ENCODE measurements at places on chromosomes 2 and 18. TPM values are rescaled to one million over a fixed set of nuclear protein-coding genes. Genes with fewer than 3 reads are reported as not detected.

- no peaks in the 10 kb centered on the region for H3K36me3 ChIP-seq
- peak overlapping the region; percentile 54 for H3K27ac ChIP-seq
- H3K4me1 ChIP-seq, result no peaks in the 10 kb centered on the region
- DNase-seq, result no peak
Observed at GRCh38 chr2:19362094-19362754, 3.8 kb upstream of the OSR1 start.

DNA sequence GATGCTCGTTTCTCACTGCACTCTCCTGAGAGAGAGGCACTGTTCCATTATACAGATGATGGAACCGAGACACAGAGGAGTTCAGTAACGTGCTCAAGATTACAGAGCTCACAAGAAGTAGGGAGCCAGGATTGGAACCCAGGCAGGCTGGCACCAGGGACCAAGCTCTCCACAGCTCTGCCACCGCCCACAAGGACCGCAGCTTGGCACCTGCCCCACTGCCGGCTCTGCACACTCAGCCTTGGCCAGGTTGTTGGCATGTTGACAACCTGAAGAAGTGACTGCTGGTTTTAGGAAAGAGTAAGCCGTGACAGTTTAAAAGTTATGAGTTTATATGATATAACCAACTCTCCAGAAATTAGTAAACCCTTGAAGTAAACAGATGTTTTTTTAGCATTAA is 48.0 kb upstream of the ITM2C start:
- no peaks in the 10 kb centered on the region for H3K27me3 ChIP-seq
- no peaks in the 10 kb centered on the region for H3K4me1 ChIP-seq
- no peaks in the 10 kb centered on the region for H3K36me3 ChIP-seq
- no peak overlapping the region for H3K4me3 ChIP-seq
- no peak overlapping the region for H3K27ac ChIP-seq
- no peak for DNase-seq

- no peak for DNase-seq
- H3K36me3 ChIP-seq, result no peaks in the 10 kb centered on the region
- no peaks in the 10 kb centered on the region for H3K27me3 ChIP-seq
- peaks cover 3% of the 10 kb centered on the region for H3K4me1 ChIP-seq
- H3K4me3 ChIP-seq, result no peak overlapping the region
- H3K27ac ChIP-seq, result no peak overlapping the region
Observed at GRCh38 chr2:98759827-98760625, 29.1 kb upstream of the MGAT4A start.

DNA sequence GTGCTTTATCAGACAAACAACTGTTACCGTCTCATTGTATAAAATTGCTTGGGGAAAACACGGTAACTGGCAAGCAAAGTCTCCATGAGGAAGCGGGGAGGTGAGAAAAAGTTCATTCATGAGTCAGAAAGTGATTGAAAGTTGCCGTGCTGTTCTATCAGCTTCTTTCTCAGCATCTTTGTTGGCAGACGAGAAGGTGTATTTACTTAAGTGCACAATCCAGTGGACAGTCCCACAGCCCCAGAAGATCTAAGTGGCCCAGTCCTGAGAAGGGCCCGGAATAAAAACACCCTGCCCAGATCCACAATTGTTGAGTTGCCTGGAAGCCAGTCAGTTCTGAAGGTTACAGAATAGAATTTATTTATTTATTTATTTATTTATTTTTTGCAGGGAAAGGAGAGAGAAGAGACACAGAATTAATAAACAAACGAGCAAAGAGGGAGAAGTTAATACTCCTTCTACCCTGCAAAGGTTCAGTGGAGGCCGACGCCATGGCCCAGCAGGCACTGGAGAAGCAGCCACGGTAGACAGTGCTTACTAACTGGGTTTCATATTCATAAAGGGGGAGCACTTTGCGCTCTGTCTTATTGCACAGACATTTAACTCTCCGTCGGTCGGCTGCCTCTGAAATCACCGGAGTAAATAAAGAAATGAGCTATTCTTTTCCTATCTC is 676.0 kb upstream of the SALL3 start:
- H3K4me3 ChIP-seq, result no peak overlapping the region
- no peaks in the 10 kb centered on the region for H3K27me3 ChIP-seq
- H3K4me1 ChIP-seq, result no peaks in the 10 kb centered on the region
- no peak overlapping the region for H3K27ac ChIP-seq

GRCh38 chr2:226554701-226555100 is 244.9 kb downstream of the IRS1 start:
- H3K4me3 ChIP-seq, result no peak overlapping the region
- no peaks in the 10 kb centered on the region for H3K27me3 ChIP-seq

- no peak for DNase-seq
- no peaks in the 10 kb centered on the region for H3K36me3 ChIP-seq
- H3K27me3 ChIP-seq, result no peaks in the 10 kb centered on the region
- no peak overlapping the region for H3K27ac ChIP-seq
- H3K4me1 ChIP-seq, result peaks cover 14% of the 10 kb centered on the region
Observed at GRCh38 chr2:232310696-232311095, 67.9 kb upstream of the ALPP start.

DNA sequence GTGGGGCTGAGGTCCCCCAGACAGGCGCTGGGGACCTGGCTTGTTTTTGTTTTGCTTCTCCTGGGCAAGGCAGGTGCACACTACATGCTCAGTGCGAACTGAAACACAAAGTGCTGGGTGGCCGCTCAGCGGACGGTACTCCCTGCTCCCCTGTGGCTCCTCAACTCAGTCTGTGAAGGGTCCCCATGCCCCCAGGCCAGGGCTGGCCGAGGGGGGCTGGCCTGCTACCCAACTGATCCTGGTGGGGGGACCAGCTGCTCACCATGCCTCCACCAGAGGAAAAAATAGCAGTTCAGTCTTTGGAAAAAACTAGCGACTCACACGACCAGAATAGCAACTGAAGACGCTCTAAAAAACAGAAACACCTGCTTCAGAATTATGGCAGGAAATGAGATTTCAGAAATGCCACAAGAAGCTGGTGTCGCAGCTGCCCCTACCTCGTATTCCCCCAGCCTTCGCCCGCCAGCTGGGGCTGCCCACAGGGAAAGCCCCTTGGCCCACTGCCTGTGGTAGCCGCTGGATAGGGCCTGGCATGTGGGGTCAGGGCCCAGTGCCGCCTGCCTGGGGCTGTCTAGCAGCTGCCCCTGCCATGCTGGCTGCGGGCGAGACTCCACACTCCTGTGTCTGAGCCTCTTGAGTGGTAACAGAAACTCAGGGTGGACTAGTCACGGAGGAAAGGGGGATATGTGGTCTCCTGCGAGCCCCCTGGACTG is 43.7 kb downstream of the MEX3C start:
- DNase-seq, result no peak
- no peak overlapping the region for H3K4me3 ChIP-seq
- H3K4me1 ChIP-seq, result no peaks in the 10 kb centered on the region
- no peaks in the 10 kb centered on the region for H3K27me3 ChIP-seq

DNA sequence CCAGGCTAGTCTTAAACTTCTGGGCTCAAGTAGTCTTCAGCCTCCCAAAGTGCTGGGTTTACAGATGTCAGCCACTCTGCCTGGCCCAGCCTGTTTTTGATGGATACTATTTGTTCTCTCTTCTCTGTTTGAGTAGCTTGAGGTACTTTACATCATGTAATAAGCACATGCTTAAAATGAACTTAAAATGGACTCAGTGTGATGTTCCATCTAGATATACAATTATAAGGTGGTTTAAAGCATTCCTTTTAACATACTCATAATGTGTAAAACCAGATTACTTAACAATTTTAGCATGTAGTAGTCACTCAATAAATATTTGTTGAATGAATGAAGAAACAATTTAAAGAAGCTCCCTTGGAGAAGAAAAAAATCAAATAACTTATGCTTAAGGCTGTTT is 9.6 kb downstream of the PTPRM start:
- no peaks in the 10 kb centered on the region for H3K4me1 ChIP-seq
- H3K4me3 ChIP-seq, result no peak overlapping the region
- H3K27ac ChIP-seq, result no peak overlapping the region
- no peaks in the 10 kb centered on the region for H3K27me3 ChIP-seq
- DNase-seq, result no peak

DNA sequence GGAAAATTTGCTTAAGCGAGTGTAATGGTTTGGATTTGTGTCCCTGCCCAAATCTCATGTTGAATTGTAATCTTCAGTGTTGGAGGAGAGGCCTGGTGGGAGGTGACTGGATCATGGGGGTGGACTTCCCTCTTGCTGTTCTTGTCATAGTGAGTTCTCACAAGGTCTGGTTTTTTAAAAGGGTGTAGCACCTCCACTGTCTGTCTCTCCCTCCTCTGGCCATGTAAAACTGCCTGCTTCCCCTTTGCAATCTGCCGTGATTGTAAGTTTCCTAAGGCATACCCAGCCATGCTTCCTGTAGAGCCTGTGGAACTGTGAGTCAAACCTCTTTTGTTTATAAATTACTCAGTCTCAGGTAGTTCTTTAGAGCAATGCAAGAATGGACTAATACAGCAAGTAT is 6.6 kb downstream of the YIPF4 start:
- H3K27me3 ChIP-seq, result no peaks in the 10 kb centered on the region
- DNase-seq, result no peak
- no peaks in the 10 kb centered on the region for H3K36me3 ChIP-seq
- H3K4me1 ChIP-seq, result no peaks in the 10 kb centered on the region

Gene ABCA12
- total RNA-seq, result not detected

Gene POTEJ
- not detected for total RNA-seq

GRCh38 chr2:23124214-23124750 is 260.7 kb upstream of the KLHL29 start:
- no peak overlapping the region for H3K27ac ChIP-seq
- H3K27me3 ChIP-seq, result no peaks in the 10 kb centered on the region
- no peaks in the 10 kb centered on the region for H3K36me3 ChIP-seq
- no peaks in the 10 kb centered on the region for H3K4me1 ChIP-seq
- H3K4me3 ChIP-seq, result no peak overlapping the region
- DNase-seq, result no peak

- no peak overlapping the region for H3K4me3 ChIP-seq
- no peaks in the 10 kb centered on the region for H3K27me3 ChIP-seq
- DNase-seq, result no peak
- H3K4me1 ChIP-seq, result no peaks in the 10 kb centered on the region
Observed at GRCh38 chr18:3061581-3062312, 48.8 kb upstream of the LPIN2 start.

Gene REG1B
- total RNA-seq, result not detected

DNA sequence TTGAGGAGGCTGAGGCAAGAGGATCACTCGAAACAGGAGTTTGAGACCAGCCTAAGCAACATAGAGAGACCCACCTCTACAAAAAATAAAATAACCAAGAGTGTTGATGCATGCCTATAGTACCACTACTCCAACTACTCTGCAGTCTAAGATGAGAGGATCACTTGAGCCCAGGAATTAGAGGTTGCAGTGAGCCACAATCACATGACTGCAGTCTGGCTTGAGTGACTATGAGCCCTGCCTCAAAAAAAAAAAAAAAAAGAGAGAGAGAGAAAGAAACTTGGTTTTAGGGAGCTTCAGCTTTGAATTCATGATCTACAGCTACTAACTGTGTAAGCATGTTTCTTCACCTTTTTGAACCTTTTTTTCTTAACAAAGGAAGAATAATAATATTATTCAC is 119.9 kb downstream of the HNMT start:
- no peaks in the 10 kb centered on the region for H3K4me1 ChIP-seq
- no peak overlapping the region for H3K4me3 ChIP-seq
- no peaks in the 10 kb centered on the region for H3K36me3 ChIP-seq
- H3K27ac ChIP-seq, result no peak overlapping the region

Gene METTL8
- total RNA-seq, result 22.9 TPM

DNA sequence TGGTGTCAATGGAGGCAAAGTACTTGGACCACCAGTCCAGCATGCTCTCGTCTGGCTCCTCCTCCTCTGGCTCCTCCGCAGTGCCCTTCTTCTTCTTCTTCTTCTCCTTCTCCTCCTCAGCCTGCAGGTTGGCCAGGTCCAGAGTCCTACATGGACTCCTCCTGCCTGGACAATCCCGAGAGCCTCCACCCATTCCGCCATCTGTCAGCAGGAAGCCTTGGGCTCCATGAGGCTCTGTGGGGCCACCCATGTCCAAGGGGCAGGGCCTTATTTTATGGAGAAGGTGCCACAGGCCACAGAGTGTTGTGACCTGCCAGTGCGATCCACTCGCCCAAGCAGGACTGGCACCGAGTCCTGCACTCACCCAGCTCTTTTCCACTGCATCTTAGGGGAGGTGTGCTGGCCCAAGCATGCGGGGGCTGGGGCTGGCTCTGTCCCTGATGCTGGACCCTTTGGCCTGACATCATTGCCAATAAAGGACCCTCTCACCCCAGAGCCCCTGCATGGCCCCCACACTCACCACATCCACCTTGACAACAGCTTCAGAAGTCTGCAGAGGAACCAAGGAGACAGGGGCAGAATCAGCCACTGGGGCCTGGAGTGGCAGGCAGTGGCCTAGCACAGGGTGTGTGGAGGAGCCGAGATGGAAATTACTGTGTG is 7.2 kb downstream of the OTOF start:
- H3K27me3 ChIP-seq, result no peaks in the 10 kb centered on the region
- H3K27ac ChIP-seq, result no peak overlapping the region
- no peaks in the 10 kb centered on the region for H3K4me1 ChIP-seq
- H3K36me3 ChIP-seq, result no peaks in the 10 kb centered on the region

- DNase-seq, result no peak
- H3K27me3 ChIP-seq, result no peaks in the 10 kb centered on the region
- peak overlapping the region; percentile 54 for H3K27ac ChIP-seq
- H3K36me3 ChIP-seq, result no peaks in the 10 kb centered on the region
Observed at GRCh38 chr18:2956056-2956455, 56.9 kb downstream of the LPIN2 start.

DNA sequence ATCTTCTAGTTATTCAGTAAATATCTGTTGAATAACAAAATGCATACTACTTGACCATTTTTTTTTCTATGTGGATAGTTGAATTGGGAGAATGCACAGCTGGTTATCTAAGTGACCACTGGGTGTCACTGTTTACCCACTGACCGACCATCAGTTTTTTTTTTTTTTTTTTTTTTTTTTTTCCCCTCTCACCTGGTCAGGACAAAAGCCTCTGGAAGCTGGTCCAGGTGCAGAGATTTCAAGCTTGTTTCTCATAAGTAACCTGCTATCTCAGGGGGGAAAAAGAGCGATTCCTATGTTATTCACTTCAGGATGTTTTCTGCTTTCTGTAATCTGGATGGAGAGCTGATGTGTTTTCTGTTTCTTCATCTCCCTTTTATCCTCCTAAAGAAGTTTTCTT is 256.0 kb downstream of the DCDC2C start:
- no peak overlapping the region for H3K4me3 ChIP-seq
- no peak for DNase-seq
- H3K4me1 ChIP-seq, result no peaks in the 10 kb centered on the region

Gene PTH2R
- total RNA-seq, result 1.2 TPM

- no peaks in the 10 kb centered on the region for H3K27me3 ChIP-seq
- H3K4me1 ChIP-seq, result no peaks in the 10 kb centered on the region
Observed at GRCh38 chr2:235789552-235789951, 295.7 kb downstream of the AGAP1 start.

- no peaks in the 10 kb centered on the region for H3K36me3 ChIP-seq
- H3K27me3 ChIP-seq, result no peaks in the 10 kb centered on the region
- no peaks in the 10 kb centered on the region for H3K4me1 ChIP-seq
- DNase-seq, result no peak
- H3K27ac ChIP-seq, result no peak overlapping the region
- H3K4me3 ChIP-seq, result no peak overlapping the region
Observed at GRCh38 chr2:167333245-167333644, 445.0 kb downstream of the XIRP2 start.

- no peak overlapping the region for H3K27ac ChIP-seq
- H3K36me3 ChIP-seq, result no peaks in the 10 kb centered on the region
- H3K27me3 ChIP-seq, result no peaks in the 10 kb centered on the region
- DNase-seq, result no peak
- H3K4me1 ChIP-seq, result no peaks in the 10 kb centered on the region
Observed at GRCh38 chr18:1435487-1435886, 530.8 kb downstream of the ADCYAP1 start.
